ENCODE measurements at places on chromosomes 12 and 14.

DNA sequence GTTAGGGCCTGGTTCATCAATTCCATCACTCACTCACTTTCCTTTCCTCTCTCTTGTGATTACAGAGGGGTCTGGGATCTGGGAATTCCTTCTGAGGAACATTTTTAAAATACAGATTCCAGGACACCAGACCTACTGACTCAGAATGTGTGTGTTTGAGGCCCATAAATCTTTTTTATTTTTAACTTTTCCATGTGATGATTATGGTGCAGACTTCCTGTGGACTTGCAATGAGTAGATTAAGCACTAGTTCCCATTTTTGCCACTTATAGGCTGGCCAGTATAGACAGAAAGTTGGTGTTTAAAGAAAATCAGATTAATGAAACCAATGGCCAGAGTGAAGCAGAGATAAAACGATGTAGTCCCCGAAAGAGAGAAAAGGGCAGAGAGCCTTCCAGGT is 28.1 kb downstream of the SLC41A2 start:
- DNase-seq, result peak; percentile 60

DNA sequence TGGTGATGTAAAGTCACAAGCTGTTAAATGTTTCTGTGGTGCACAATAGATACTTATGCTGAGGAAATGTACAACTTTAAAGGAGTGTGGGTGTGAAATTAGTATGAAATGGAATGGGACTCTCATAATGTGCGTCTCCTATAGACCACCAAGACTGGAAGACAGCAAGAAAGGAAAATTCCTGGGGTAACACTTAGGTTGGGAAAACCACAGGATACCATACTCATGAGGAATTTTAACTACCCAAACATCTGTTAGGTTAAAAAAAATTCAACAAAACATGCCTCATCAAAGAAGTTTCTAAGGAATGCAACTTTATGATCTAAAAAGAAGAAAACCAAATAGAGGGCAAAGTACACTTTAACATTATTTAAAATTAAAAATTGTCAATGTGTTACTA is 113.7 kb upstream of the MYF6 start:
- no peak for DNase-seq

- no peak for DNase-seq
These were observed 135.5 kb upstream of the PZP start for GRCh38 chr12:9343731-9344130.

GRCh38 chr14:31961896-31962295 is 115.2 kb upstream of the ARHGAP5 start:
- no peak for DNase-seq

DNA sequence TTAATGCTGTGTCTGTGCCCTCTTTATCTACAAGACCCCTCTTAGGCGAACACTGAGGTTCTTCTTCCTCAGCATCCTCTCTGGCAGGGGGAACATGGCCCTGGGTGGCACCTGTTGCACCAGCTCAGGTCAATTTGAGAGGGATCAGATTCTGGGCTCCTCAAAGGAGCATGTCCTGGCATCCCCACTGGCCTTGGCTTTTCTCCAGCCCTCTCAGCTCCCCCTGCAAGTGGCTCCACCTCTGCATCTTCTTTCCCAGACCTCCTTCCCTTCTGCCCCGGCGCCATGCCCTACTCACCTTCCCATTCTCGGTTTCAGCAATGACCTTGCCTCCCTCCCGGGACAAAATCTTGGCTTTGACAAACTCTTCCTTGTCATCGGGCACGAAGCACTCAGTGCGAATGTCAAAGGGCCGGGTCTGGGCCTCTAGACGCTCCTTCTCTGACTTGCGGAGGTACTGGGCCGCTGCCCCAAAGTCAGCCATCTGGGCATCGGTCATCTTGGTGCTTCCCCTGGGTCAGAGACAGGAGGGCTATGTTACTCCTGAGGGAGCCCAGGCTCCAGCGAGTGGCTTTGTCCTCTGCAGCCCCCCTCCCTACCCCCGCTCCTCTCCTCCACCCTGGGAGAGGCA is 1.2 kb downstream of the MYH6 start:
- DNase-seq, result no peak

DNA sequence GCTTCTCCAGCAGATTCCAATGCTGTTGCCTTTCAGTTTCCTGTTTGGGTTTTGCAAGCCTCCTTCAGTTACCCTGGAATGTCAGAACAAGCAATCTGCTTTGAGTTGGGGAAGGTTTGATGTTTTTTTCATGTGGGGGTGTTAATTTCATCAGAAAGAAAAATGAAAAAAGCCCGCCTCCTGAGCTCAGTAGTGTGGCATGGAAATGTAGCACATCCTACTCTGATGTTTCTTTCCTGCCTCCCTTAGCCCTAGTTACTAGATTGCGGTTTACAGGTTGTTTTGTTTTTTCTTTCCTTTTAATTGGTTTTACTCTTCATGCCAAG is 22.6 kb downstream of the IFNG-AS1 start:
- no peak for DNase-seq

Data from MV-4-11 (cell line).